ENCODE measurements at places on chromosomes 3 and 15.

GRCh38 chr3:134516905-134517304, 31.0 kb downstream of the CEP63 start:
- DNase-seq: no peak

GRCh38 chr3:190131329-190131728, 10.6 kb upstream of the P3H2 start:
- DNase-seq: no peak

- DNase-seq: no peak
These were observed 173.2 kb downstream of the CHDH start for GRCh38 chr3:53672981-53673380.

- no peak for DNase-seq
These were observed 87.1 kb downstream of the PTPRG start for GRCh38 chr3:61648481-61648880.

DNA sequence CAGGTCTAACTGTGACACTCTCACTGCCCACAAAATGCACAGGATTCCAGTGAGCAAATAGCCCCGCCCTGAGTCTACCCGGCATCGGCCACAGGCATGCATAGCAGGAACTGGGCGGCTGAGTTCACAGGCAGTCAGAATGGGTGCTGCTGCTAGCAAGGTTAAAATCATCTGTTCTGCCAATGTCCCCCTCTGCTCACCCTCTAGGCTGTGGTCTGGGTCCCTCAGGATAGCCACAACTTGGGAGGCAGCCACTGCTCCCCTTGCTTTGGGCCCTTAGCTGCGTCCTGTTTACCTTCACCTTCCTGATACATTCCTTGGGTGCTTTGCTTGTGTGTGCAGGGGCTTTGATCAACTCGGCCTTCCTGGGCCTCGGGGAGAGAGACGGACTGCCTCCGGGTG, 232.9 kb upstream of the RGMA start:
- DNase-seq: no peak

DNA sequence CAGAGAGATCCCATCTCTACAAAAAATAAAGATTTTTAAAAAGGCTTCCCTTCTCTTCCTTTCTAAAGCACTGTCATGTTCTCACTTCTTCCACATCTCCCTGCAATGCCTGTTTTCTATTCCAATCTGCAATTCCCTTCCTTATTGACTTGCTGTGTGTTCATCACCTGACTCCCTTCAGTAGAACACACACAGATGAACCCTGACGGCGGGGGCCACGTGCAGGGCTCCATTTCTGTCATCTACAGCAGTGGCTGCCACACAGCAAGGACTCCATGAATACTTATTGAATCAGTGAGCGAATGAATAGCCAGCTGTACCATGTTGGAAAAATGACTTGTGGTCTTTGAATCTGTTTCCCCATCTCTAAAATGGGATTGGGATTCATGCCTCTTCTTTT, 26.1 kb downstream of the BHLHE40 start:
- no peak for DNase-seq

DNA sequence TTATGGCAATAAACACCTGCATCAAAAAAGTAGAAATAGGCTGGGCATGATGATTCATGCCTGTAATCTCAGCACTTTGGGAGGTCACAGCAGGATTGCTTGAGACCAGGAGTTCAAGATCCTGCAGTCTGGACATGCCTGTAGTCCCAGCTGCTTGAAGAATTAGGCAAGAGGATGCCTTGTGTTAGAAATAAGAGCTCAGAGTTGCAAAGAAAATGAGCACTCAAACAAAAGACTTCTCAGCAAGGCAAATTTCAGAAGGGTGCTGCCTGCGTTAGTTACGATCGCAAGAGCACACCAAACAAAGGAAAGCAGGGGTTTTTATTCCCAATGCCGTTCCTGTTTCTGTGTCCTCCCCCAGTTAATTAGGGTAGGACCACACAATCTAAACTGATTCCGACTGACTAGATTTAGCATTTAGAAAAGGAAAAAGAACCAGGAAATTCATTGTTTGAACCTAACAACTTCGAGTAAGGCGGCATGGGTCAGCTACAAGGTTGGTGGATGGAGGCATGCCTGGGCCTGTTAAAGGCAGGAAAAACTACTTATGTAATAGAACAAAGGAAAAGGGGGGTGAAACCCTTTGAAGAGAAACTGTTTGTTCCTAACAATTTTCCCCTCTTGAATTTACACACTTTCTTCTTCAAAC, 55.5 kb downstream of the DLG1 start:
- DNase-seq: no peak

DNA sequence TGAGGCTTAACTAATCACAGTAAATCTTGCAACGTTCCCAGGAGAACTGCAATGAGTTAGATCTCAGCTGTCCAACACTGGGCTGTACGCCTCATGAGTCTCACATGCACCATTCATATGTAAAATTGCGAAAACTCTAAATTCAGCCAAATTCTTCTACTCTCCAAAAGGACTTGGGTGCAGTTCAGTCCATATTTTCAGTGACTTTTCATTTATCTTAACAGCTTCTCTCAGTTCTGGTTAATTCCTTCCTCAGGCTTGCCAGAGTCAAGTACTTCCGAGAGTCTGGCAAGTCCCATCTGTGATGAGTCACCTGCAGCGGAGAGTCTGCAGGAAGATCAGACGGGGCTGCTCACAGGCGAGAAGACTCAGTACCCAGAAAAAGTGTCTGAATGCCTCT, 11.5 kb downstream of the CCDC80 start:
- DNase-seq: no peak

- DNase-seq: no peak
These were observed 278.9 kb downstream of the KLF13 start for GRCh38 chr15:31605467-31605931.

GRCh38 chr3:68136411-68136810, 482.0 kb upstream of the SUCLG2 start:
- no peak for DNase-seq

DNA sequence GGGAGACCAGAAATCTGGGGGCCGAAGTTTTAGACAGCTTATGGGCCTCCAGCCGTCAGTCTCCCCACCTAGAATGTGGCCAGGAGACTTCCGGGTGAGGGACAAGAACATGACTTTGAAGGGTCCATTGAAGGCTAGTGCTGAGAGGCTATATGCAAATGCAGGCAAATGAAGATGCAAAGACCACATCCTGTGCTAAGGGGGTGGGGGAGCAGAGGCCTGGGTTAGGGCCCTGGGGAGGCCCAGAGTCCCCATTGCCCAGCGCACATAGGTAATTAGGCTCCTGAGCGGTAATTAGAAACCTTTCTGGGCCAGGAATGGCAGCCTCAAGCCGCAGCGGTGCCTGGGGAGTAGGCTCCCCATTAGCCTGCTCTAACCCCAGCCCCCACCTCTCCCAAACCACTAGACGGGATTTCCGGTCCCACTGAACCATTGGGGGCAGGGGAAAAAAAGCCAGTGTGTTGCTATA, 6.8 kb downstream of the CSK start:
- DNase-seq: no peak

DNA sequence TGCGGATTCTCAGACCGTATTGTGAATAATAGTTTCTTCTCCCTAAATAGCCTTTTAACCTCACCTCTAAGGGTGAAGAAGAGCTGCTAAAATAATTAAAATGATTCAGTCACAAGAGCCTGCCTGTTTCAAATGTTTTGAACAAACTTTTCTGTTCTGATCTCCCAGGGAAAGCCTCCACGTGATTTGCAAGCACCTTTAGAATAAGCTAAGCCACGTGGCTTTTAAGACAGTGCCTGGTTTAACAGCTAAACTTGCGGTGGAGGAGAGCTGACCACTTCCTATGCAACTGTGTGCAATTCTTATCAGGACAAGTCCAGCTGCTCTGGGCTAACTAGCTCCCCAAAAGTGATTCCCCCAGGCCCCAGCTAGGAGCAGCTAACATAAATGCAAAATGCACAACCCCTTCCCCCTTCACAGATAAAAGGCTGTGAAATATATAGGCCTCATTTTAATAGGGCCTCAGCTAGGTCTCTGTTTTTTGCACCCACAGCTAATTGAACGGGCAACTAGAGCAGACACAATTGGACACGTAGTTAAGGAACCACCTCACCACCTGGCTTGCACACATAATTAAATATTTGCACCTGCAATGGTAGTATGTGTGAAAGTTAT, 401.2 kb upstream of the NR2F2 start:
- no peak for DNase-seq

DNA sequence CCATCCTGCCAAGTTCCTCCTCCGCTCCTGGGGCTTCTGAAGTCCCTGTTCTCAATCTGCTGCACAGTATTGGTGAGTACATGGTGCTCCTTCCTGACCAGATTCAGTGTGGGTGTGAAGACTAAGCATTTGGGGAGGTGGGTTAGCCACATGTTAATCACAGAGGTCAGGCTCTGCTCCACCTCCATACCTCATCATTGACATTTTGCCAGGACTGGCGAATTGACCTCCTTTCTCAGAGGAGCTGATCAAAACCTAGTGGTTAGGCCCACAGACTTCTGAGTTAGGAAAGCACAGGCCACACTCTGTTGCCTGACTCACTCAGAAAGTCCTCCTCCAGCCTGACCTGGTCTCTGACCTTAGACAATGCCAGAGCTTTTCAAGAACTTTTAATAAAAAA, 8.4 kb upstream of the RPS17 start:
- DNase-seq: no peak

DNA sequence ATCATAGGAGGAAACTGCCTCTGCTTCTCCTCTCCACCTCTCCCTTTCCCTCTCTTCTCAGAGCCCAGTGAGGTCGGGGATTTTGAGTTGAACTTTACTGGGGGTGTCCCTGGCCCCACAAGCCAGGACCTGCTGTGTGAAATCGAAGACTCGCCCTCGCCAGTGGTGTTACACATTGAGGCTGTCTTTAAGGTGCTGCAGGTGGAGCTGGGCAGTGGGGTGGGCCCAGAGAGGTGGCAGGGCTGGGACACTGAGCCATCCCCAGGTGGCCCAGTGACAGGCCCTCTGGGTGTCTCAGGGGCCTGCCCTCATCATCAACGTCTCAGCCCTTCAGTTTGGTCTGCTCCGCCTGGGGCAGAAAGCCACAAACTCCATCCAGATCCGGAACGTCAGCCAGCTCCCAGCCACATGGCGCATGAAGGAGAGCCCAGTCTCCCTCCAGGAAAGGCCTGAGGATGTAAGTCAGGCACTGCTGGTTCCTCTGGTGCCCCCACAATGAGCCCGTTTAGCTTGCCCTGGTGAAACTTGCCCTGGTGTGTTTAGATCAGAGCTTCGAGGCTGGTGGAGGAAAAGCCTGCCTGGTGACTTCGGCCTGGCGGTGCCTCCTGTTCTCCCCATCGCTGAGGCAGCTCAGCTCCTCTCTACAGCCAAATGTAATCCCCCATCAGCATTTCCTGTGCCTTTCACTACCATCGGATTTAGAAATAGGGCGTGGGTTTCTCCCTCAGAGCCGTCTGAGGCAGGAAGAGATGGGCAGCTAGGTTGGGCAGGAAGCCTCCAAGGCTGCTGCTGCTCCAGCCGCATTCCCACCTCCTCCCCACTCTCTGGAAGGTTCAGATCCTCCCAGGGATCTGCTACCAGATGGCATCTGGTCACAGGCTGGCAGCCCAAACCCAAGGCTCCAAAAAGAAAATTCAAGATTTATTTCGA, 39.2 kb downstream of the ACAA1 start:
- DNase-seq: no peak

DNA sequence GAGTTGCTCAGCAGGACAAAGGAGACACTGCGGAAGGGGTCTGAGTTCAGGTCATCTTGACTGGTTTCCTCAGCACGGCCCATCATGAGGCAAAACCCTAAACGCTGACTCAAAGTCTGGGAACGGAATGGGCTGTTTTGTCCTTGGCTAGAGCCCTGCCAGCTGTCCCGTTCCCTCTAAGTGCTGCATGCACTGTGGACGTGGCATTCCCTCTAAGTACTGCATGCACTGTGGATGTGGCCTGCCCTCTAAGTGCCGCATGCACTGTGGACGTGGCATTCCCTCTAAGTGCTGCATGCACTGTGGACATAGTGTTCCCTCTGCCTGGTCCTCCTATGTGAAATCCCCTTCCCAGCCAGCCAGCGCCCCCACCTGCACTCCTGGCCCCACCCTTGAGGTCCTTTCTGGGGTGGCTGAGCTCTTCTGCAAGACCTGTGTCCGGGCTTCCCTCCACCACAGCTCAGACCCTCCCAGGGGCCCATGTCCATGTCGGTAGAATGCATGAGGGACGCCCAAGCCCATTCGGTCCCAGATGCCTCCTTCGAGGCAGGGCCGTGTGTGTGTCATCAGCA, 36.7 kb downstream of the TM2D3 start:
- DNase-seq: no peak

DNA sequence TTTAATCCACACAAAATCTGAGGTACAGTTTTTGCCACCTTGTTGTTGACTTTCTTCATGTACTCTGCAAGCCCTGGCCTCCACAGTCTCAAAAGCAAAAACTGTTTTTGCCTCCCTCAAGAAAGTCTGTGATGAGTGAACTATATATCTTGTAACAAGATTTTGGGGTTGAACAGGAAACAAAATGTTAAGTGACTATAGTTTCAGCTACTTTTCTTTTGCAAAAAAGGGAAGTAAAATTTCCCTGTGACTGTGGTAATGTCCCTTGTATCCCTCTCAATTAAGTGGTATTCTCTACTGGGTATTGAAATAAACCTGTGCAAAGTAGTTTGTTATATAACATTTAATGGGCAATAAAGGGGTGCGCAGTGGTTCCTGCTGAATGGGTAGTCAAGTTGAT, 21.3 kb upstream of the SCAANT1 start:
- no peak for DNase-seq

GRCh38 chr3:40660554-40660953, 135.8 kb downstream of the ZNF621 start:
- no peak for DNase-seq

- DNase-seq: no peak
These were observed 141.6 kb upstream of the KBTBD8 start for GRCh38 chr3:66856533-66856932.

- DNase-seq: no peak
These were observed 5.1 kb downstream of the RASL12 start for GRCh38 chr15:65062726-65063125.

GRCh38 chr3:53274938-53275605, 19.2 kb upstream of the TKT start:
- no peak for DNase-seq

GRCh38 chr3:118298133-118298532, 736.5 kb downstream of the IGSF11 start:
- no peak for DNase-seq

- DNase-seq: no peak
These were observed 195.8 kb downstream of the TBC1D5 start for GRCh38 chr3:17546500-17547255.

DNA sequence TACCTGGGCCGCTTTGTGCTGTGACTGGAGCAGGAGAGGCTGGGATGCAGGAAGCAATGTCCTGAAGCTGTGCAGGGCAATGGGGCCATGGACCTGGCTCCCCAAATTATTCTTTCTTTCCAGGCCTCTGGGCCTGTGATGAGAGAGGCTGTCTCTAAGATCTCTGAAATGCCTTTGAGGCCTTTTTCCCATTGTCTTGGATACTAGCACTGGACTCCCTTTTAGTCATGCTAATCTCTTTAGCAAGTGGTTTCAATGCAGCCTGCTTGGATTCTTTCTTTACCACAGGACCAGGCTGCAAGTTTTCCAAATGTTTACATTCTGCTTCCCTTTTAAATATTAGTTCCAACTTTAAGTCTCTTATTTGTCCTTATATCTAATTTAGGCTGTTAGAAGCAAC, 64.8 kb upstream of the SGO1 start:
- no peak for DNase-seq

GRCh38 chr3:119600732-119601131, 3.0 kb downstream of the PLA1A start:
- DNase-seq: no peak
